ENCODE measurements at places on chromosomes 5 and 9.

DNA sequence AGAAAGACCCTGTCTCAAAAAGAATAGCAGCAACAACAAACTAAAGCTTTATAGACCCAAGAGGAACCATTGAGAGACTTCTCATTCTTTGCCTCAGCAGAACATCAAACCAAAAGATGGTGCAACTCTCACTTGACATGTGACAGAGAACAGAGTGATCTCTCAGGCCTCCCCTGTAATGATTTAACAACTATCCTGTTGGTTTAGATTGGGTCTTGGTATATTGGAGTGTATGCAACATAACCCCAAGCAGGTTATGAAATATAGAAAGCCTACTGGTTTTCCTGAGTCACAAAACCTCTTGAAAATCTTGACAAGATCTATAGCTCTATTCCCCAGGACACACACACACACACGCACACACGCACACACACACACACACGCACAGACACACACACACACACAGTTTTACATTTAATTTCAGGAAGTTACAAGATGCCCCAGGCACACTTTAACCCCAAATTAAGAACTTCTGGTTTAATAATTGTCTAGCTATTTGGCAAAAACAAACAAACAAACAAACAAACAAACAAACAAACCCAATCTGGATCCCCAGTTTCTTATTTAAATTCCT lies 6.5 kb upstream of the FGF1 start:
- no peak for DNase-seq

GRCh38 chr9:99478469-99479027 lies 256.5 kb downstream of the SEC61B start:
- peak; percentile 90 for DNase-seq

GRCh38 chr9:134686896-134687295 lies 45.3 kb downstream of the COL5A1 start:
- no peak for DNase-seq

- no peak for DNase-seq
Measured at GRCh38 chr5:81630684-81631083, 120.2 kb downstream of the SSBP2 start.
